ENCODE measurements at places on chromosomes 6 and 20.

- DNase-seq = peak; percentile 71
Measured at GRCh38 chr6:87929843-87930288, 117.8 kb upstream of the SPACA1 start.

GRCh38 chr6:113997116-113997515 is 26.2 kb upstream of the HDAC2 start:
- peak; percentile 57 for DNase-seq

GRCh38 chr20:58986968-58987517 is 6.0 kb downstream of the NELFCD start:
- DNase-seq = no peak

DNA sequence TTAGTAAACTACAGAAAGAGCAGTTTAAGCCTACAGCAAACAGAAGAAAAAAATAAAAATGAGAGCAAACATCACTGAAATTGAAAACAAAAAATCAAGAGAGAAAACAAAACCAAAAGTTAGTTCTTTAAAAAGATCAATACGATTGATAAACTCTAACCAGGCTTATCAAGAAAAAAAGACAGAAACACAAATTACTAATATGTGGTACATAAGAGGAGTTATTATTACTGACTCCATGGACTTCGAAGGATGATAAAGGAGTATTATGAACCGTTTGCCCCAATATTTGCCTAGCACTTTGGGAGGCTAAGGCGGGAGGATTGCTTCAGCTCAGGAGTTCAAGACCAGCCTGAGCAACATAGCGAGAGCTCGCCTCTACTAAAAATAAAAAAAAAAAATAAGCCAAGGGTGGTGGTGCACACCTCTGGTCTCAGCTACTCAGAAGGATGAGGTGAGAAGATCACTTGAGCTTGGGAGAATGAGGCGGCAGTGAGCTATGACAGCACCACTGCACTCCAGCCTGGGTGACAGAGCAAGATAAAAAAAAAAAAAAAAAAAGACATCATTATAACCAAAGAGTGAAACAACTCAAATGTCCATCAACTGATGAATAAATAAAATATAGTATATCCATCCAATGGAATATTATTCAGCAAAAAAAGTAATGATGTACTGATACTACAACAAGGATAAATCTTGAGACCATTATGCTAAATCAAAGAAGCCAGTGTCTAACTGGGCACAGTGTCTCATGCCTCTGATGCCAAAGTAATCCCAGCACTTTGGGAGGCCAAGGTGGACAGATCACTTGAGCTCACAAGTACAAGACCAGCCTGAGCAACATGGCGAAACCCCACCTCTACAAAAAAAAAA is 12.9 kb downstream of the TRPC4AP start:
- no peak for DNase-seq

DNA sequence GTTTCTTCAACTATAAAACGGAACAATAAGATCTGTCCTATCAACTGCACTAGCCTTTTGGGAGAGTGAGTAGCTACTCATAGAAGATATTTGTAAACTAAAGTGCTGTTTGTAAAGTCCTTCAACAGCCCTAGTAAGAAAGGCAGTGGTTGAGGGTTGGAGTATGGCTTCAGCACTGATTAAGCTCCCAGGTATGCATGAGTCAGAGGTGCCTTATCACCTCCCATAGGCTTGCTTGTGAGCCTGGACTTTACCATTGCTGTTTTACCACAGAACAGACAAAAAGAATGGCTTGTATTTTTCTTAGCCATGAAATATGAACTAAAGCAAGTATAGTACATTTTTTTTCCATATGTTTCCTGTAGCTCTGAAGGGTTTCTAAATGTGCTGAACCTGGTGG is 44.1 kb downstream of the SAMD3 start:
- DNase-seq = peak; percentile 68

DNA sequence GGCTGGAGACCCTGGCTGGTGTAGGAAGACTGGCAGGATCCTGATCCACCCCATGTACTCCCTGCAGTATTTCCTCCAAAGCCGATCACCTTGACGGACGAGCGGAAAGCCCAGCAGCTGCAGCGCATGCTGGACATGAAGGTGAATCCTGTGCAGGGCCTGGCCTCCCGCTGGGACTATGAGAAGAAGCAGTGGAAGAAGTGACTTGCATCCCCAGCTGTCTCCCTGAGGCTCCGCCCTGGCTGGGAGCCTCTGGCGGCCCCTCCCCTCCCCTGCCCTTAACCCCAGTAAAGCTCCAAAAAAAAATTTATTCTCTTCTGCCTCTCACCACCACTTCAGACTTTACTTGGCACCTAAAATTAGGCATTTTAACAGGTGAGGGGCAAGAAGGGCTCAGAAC is 7.0 kb downstream of the COX4I2 start:
- DNase-seq = no peak

- no peak for DNase-seq
Measured at GRCh38 chr20:63477061-63477616, 4.7 kb upstream of the KCNQ2 start.

DNA sequence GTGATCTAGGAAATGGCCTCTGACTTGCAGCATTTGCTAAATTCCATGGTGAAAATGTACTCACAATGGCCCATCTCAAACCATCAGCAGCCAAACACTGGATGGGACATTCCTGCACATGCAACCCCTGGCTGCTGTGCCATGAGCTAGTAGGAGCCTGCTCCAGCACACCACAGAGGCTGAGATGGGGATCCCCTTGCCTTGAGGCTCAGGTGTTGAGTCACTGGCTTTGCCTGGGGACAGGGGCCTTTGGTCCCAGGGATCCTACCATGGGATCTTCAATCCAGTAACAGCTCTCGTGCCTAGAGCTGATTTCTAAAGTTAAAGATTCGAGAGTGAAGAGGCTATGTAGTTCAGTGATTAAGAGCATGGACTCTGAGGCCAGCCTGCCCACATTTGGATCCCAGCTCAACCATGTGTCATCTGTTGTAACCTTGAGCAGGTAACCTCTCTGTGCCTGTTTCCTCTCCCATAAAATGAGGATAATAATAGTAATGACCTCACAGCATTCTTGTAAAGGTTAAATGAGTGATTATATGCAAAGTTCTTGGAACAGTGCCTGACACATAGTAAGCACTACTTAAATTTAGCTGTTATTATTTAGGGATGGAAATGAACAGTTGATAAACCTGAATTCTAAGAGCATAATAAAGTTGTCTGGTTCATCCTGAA is 16.4 kb downstream of the FOXQ1 start:
- DNase-seq = no peak

DNA sequence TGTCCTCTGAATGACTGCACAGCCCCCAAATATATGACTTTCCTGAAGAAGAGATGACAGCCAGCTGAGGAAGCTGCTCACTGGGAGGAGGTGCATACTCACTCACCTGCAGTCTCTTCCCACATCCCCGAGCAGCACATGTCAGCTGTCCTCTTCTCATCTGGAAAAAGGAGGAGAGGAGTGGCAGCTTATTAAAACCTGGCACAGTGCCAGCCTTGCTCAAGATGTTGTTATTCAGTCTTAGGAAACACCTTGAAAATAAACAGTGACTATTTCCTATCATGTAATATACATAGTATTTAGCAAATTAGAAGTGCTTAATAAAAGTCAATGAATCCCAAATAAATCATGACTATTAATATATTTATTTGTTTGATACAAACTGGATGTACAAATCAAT is 232.9 kb downstream of the EPM2A start:
- no peak for DNase-seq

GRCh38 chr20:931401-931800 is 15.3 kb upstream of the ANGPT4 start:
- peak; percentile 31 for DNase-seq
